ENCODE measurements at places on chromosomes 2 and 18.
A peak's percentile ranks its signal among the peaks of the same experiment; 100 is the strongest.

- peak; percentile 13 for DNase-seq
These were observed 65.5 kb downstream of the FBXO15 start for GRCh38 chr18:74081966-74082741.

DNA sequence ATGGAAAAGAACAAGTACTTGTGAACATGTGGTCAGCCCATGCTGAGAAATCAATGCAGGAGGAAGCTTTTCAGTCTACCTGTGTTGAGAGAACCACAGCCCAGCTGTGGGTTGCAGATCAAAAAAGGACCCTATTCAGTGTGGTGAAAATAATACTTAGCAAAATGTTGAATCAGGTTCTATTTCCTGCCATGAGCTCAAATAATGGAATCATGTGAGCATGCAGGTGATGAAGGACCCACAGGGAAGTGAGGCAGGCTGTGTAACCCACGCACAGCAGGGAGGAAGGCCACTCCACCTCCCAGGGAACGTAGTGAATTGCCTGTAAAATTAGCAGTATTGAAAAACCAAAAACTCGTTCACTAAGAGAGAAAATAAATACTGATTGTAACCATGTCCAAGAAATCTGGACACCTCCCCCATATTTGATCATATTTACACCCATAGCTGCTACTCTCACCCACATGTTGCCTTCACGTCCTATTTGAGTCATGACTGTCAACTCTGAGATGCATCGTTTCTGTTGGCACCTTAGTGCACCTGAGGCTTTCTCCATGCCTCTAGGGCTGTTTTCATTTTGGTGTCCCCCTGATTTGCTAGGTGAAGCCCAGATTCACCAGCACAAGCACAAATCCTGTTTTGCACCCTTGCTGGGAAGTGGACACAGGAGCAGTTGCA lies 20.5 kb upstream of the BCL2L11 start:
- DNase-seq = no peak

DNA sequence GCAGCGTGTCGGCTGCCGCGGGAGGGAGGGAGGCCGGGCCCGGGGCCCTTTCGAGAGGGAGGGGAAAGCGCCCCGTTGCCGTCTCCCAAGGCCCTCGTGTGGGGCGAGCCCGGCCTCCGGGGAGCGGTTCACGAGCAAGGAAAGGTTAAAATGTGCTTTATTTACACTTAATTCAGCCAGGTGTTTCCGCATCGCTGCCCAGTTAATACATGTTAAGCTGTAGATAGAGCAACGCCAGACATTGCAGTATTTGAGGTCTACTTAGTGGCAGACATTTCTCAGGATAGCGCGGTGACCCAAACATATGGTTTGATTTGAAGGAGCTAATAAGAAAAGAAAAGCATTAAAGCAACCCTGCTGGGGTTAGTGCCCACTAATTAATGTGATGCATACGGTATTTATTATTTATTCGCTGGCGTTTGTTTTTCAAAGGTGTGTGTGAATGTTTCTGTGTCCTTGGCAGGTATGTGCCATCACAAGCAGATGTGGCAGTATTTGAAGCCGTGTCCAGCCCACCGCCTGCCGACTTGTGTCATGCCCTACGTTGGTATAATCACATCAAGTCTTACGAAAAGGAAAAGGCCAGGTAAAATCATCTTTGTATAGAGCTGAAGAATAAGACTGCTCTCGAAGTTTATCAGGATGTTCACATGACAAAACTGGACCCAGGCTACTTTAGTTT lies 571 bp downstream of the EEF1B2 start:
- DNase-seq = no peak

- DNase-seq = no peak
These were observed 221.9 kb downstream of the DYM start for GRCh38 chr18:49238433-49239042.

GRCh38 chr2:229083606-229084340 lies 187.3 kb downstream of the PID1 start:
- DNase-seq = no peak

- DNase-seq = no peak
These were observed 20.8 kb downstream of the LHCGR start for GRCh38 chr2:48734576-48735303.

DNA sequence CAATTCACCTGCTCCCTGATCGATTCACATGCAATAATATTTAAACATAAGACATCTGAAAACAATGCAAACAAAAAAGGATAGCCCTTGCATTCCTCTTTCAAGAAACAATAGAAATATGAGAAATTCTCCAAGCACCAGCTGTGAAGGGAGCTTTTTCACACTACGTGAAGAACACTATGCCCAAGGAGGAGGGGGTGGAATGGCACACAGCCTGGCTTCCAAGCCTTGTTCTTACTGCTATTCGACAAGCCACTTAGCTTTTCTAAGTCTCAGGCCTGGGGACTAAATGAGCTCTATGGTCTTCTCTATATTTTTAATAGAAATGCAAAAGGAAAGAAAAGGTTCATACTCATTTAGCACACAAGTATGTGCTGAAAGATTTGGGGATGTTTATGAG lies 92.2 kb upstream of the CHRNA1 start:
- DNase-seq = no peak

GRCh38 chr2:240646900-240647502 lies 21.7 kb downstream of the GPR35 start:
- no peak for DNase-seq

DNA sequence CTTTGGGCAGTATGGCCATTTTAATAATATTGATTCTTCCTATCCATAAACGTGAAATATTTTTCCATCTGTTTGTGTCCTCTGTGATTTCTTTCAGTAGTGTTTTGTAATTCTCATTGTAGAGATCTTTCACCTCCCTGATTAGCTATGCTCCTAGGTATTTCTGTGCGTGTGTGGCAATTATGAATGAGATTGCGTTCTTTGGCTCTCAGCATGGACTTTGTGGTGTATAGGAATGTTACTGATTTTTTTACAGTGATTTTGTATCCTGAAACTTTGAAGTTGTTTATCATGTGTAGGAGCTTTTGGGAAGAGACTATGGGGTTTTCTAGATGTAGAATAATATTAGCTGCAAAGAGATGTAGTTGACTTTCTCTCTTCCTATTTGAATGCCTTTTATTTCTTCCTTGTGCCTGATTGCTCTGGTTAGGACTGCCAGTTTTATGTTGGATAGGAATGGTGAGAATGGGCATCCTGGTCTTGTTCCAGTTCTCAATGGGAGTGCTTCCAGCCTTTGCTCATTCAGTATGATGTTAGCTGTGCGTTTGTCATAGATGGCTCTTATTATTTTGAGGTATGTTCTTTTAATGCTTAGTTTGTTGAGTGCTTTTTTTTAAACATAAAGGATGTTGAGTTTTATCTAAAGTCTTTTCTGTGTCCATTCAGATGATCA lies 27.0 kb upstream of the THUMPD2 start:
- no peak for DNase-seq
